ENCODE measurements at places on chromosomes 11 and 22.
A peak's percentile ranks its signal among the peaks of the same experiment; 100 is the strongest.

DNA sequence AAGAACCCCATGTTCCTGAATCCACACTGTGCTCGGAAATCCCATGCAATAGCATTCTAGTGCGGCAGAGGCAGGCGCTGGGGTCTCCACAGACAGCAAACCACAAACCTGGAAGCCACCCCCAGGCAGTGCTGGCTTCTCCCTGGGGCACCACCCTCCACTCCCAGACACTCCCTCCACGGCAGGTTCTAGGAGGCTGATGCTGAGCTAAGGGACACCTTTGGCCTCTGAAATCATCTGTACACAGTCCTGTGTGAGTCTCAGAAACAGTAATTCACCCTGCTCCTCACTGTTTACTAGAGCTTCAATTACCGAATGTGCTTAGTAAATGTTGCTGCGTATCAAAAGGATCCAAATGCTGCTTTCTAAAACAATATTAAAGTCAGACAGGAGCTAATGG is 129.3 kb downstream of the EFCAB6 start:
- DNase-seq: no peak

DNA sequence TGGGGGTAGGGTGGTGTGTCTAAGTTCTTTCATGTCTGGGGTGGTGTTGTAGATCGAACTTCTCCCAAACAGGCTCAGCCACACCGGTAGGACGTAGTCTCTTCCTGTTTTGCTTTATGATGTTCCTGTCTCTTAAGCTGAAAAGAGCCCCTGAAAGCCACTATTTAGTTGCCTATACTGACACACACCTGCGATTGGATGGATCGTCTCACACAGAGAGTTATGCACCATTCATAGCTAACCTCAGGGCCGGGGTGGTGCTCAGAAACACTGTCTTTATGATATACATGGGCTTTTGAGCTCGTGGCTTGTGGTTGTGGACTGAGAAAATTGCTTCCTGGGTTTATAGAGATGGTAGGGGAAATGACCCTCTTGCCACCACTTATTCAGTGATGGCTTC is 137.6 kb downstream of the TEAD1 start:
- DNase-seq: no peak

- DNase-seq: no peak
These were observed 50.4 kb downstream of the ANO1 start for GRCh38 chr11:70128435-70128906.

DNA sequence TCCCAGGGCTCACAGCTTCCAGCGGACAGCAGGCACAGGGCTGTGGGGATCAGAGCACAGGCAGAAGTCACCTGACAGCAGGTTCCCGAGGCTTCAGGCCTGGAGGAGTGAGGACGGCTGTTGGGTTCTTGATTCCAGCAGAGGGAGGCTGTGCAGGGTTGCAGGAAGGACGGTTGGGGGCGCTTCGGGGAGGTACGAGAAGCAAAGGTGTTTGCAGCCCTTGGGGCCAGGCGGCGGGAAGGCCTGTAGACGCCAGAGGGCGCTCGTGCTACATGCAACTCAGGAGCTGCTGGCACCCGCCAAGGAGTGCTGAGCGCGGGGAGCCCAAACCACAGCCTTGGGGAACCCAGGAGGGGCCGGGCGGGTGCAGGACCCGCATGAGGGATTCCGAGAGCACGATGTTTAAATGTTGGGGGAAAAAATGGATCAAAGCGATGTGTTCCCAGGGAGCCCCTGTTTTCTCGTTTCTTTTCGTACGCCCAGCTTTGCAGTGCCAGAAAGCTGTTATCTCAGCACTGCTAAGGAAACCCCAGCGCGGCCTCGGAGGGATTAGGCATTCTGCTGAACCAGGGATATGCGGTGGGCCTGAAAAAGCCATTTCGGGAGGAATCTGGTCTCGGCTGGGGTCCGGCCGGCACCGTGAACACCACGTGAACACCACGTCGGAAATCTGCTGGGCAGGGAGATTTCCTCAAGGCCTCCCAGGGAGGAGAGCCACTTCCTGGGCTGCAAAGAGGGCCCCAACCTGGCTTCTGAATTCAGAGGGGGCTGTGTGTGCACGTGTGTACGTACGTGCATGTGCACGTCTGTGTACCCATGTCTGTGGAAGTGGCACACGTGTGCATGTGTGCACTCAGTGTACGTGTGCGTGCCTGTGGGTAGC is 88.1 kb downstream of the KCNQ1 start:
- DNase-seq: peak; percentile 88

DNA sequence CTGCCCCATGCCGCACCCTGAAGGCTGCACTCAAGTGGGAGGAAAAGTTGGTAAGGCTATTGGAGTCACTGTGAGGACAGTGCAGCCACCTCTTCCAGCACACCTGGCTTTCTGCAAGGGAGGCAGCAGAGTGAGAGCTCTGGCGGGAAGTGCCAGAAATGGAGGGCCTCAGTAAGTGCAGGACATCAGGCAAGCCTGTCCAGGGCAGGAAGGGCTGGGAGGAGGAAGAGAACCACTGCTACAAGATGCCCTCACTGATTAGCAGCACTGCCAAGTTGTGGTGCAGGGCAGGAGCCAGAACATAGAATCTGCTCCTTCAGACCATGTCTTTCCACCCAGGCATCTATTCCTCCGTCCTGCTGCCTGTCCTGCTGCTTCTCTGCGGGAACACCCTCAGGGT is 61.2 kb upstream of the CLTCL1 start:
- DNase-seq: no peak

- no peak for DNase-seq
These were observed 887.0 kb downstream of the KCNA4 start for GRCh38 chr11:29129844-29130243.

- no peak for DNase-seq
These were observed 15.7 kb downstream of the SLC5A1 start for GRCh38 chr22:32058656-32059260.

GRCh38 chr22:44333847-44334635 is 21.3 kb upstream of the SHISAL1 start:
- DNase-seq: no peak

DNA sequence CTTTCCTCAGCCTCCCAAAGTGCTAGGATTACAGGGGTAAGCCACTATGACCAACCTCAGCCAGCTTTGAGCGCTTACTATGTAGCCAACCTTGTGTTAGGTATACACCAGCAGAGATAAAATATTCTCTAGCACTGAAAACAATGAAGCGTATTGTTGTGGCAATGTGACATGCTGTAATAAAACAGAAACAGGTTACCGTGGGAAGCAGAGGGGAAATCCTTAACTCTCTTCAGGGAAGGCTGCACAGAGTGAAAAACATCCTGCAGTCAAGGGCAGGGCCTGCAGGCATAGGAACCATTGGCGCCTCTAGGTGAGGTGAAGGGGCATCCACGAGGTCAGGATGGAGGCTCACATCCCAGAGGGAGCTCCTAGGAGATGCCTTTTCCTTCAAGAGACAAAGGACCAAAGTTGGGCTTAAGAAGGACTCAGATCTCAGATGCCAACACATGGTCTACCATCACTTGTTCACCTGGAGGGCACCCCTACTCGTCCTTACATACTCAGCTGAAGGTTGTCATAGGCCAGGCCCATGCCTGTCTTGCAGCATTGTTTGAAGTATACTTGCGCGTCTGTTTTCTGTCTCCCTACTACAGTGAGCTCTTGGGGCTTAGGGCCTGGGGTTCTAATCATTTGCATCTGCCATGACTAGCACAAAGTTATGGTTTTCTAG is 8.0 kb downstream of the POLD4 start:
- DNase-seq: no peak

GRCh38 chr11:120107692-120108091 is 30.2 kb downstream of the TRIM29 start:
- no peak for DNase-seq

GRCh38 chr11:68822546-68822945 is 19.2 kb downstream of the CPT1A start:
- DNase-seq: no peak

DNA sequence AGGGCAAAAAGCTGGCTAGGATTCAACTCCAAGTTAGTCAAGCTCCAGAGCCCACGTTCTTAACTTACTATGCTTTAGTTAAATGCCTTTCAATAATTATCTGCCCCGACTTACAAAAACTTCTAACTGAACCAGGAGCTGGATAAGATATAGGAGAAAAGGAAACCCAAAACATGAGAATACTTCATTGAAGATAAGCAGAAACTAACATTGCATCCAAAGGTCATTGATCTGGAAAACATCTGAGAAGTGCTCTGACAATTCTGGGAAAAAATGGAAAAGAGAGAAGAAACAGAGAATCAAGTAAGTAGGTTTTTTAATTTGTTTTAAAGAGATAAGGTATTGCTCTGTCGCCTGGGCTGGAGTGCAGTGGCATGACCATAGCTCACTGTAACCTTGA is 27.2 kb downstream of the ACAT1 start:
- no peak for DNase-seq

- DNase-seq: no peak
These were observed 14.9 kb upstream of the OMP start for GRCh38 chr11:77087723-77088225.

Data from RPMI8226 (cell line).